Epithelial cell of esophagus (primary cell): ENCODE measurements at places on chromosomes 4 and X.

GRCh38 chr4:6781561-6781960 lies 966 bp upstream of the KIAA0232 start:
- no peak for DNase-seq

DNA sequence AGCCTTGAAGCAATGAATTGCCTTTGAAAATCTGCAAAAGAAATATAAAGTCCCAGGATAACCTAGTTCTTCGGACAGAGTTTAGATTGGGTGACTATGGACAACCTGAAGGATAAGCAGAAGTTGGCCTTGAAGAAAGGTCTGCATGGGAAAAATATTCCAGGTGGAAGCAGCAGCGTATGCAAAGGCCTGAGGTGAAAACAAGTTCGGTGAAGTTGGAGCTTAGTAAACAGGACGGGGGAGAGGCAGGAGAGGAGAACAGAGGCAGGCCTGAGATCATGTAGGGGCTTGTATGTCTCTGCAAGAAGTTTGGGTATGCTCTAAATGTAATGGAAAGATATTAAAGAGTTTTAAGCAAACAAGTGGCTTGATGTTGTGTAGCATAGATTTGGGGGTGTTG lies 176.0 kb downstream of the ARHGAP24 start:
- peak; percentile 60 for DNase-seq

- peak; percentile 93 for DNase-seq
Observed at GRCh38 chr4:124940387-124940786, 227.9 kb upstream of the ANKRD50 start.

DNA sequence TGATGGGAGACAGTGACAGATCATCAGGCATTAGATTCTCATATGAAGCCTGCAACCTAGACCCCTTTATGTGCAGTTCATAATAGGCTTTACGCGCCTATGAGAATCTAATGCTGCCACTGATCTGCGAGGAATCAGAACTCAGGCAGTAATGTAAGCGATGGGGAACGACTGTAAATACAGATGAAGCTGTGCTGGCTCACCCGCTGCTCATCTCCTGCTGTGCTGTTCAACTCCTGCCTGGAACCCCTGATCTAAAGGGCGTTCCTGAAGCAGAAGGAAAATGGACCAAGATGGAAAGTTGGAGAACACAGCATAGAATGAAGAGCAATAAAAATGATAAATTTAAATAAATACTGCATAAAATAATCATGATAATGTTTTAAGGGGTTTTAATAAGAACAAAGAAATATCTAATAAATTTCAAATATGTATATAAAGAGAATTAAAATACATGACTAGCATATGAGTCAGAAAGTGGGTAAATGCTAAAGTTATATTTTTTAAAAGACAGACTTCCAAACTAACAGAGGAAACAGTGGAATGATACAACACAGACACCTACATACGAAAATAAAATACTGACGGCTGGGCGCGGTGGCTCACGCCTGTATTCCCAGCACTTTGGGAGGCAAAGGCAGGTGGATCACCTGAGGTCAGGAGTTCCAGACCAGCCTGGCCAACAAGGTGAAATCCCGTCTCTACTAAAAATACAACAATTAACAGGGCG lies 59.2 kb downstream of the RBM47 start:
- DNase-seq = no peak

- DNase-seq = peak; percentile 18
Observed at GRCh38 chr4:56762484-56763250, 58.8 kb downstream of the SPINK2 start.

DNA sequence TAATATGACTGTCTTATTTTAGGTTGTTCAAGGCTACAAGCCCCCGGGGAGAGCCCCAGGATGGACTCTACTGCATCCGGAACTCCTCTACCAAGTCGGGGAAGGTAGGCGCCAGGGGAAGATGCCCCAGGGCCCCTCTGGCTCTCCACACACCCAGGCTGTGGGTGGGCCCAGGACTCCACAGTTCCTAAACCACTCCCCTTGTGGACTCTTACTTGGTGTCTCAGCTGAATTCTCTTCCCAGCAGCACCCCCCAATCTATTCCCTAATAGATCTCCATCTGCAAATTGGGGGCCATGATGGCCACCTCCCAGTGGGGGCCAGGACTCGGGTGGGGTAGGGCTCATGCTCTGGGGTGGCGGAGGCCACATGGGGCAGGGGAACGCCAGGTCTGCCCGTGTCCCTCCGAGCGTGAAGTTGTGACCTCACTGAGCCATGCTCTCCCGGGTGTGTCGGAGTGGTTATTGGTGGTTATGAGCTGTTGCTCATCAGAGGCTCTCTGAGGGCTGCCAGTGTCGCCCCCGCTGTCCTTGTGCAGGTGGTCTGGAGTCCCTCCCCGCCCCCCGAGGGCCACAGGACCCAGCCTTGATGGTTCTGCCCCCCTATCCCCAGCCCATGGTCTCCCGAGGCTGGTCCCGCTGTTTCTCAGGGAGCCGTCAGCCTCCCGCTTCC lies 11.2 kb upstream of the ADD1 start:
- no peak for DNase-seq

DNA sequence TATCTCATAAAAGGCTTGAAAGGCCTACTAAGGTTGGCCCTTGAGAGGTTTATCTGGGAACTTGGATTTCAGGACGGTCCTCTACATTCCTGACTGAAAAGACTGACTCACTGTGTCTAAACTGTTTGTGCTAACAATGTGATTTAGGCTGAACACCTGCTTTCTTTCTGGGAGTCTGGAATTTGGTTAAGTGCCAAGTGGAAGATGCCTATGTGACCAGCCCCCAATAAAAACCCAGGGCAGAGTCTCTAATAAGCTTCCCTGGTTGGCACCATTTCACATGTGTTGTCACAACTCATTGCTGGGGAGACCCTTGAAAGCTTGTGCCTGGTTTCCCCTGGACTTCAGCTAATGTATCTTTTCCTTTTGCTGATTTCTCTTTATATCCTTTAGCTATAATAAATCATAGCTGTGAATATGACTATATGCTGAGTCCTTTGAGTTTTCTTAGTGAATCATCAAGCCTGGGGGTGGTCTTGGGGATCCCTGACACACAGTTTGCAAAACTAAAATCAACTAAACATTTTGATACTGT lies 55.1 kb downstream of the GPR82 start:
- DNase-seq = peak; percentile 78

DNA sequence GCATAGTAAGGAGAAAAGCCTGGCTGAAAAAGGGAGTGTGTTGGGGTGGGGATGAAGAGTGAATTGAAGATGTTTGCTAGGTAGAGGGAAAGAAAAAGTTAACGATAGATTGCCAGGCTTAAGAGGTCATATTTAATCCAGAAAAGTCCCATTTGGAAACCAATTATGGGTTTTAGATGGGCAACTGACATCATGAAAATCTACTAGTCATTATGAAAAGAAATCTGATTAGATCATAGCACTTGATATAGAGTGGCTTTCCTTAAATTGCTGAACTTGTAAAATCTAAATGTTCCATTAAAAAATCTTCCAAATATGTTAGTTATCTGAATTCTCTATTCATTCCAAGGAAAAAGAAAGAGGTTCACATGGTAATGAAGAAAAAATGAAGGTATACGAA lies 37.5 kb upstream of the IL21 start:
- no peak for DNase-seq

GRCh38 chr4:113711883-113712662 lies 49.5 kb downstream of the CAMK2D start:
- DNase-seq = no peak

DNA sequence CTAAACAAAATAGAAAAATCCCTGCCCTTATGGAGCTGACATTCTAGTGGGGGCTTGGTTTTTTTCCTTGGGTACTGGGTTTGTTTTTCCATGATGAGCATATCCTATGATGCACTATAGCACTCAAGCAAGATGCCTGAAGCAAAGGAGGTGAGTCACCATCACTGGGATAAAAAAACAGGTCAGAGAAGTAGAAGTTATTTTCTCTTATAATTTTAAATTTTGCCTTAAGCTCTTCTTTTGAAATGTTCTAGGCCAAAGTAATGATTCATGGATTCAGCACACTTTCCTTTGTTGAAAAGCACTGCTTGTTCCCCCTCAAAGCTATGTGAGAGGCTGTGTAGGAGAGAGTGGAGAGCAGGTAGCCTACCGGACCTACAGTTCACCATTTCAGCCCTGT lies 15.2 kb upstream of the CXCL2 start:
- peak; percentile 93 for DNase-seq

DNA sequence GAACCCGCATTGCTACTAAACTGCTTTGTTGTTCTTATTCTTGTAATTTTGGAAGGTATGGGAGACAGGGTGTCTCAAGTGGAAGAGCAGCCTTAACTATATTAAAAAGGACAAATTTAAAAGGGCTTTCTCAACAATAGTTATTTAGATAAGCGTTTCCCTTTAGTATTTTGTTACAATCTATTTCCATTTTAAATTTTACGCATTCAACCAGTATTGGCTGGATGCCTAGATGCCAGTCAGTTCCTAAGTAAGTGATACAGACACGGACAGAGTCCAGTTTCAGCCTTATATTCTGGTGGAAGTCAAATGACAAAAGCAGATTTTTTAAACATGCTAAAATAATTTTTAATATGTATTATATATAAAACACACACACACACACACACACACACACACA lies 28.3 kb downstream of the FAT1 start:
- DNase-seq = no peak

- DNase-seq = peak; percentile 65
Observed at GRCh38 chr4:118969359-118969758, 80.7 kb downstream of the SYNPO2 start.

- DNase-seq = peak; percentile 32
Observed at GRCh38 chrX:47093248-47093647, 15.0 kb downstream of the RGN start.

- DNase-seq = no peak
Observed at GRCh38 chr4:76576824-76577223, 141.8 kb downstream of the SHROOM3 start.

GRCh38 chrX:104391906-104392305 lies 137.2 kb upstream of the ESX1 start:
- peak; percentile 6 for DNase-seq

DNA sequence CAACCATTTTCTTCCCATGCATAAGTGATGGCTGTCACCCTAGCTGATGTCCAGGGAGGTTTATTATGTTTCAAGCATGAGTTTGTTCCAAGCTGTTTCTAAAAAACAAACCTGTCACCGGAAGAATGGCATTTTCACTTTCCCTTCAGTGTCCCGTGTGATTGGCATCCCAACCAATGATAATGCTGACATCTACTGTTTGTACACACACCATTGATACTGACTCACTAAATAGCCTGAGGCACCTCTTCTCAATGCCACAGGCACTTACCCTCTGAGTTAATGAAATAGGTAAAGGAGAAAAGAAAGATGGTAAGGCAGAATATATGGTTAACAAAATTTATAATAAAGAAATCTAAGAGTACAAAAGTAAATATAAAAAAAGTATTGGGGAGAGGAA lies 23.1 kb upstream of the VCX2 start:
- DNase-seq = peak; percentile 22

GRCh38 chrX:43860646-43861370 lies 21.4 kb downstream of the MAOB start:
- DNase-seq = peak; percentile 38

- peak; percentile 24 for DNase-seq
Observed at GRCh38 chr4:119139311-119139710, 3.7 kb downstream of the MYOZ2 start.

DNA sequence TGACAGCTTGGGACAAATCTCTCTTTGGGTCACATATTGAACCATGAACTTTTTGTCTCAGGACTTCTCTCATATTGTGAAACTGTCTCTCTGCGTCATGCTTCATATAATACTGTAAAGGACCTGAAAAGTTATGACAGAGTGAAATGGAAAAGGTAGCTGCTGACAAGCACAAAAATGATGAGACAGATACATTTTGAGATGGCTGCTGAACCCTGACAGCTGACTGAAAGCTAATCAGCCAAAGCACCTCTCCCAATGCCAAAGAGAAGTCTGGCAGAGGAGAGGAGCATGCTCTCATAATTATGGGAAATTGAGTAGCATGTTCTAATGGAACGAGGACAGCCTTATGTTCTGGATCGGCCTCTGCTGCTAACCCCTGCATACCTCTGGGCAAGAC lies 873.4 kb upstream of the ADGRL3 start:
- DNase-seq = no peak

- peak; percentile 16 for DNase-seq
Observed at GRCh38 chr4:119744580-119744979, 116.0 kb upstream of the PDE5A start.

- no peak for DNase-seq
Observed at GRCh38 chr4:41532882-41533281, 5.1 kb upstream of the LIMCH1 start.
